ENCODE measurements at places on chromosomes 16 and 17.

DNA sequence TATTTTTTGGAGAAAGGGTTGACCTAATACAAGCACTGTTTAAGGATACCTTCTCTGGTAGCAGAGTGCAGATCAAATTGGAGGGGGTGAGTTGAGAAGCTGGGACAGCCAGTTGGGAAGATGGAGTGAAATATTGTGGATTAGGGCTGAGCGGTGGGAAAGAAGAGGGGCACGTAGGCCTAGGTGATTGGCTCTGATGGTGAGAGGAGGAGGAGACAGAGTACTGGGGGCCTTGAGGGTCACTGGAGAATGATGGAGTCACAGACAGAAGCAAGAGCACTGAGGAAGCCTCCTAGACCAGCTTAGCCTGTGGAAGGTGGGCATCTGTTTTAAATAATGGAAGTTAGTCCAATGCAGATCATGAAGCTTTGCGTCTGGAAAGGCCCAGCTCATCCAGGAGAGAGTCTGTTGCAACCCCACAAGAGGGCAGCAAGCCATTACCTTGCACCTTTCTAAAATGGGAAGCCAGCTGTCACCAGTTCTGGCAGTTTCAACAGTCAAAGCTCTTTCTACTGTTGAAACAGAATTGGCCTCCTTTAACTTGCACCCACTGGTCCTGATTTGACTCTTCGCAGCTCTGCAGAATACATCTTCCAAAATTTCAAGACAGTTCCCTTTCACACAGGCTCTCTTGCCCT is 11.8 kb downstream of the SLC9A5 start:
- no peak for DNase-seq

DNA sequence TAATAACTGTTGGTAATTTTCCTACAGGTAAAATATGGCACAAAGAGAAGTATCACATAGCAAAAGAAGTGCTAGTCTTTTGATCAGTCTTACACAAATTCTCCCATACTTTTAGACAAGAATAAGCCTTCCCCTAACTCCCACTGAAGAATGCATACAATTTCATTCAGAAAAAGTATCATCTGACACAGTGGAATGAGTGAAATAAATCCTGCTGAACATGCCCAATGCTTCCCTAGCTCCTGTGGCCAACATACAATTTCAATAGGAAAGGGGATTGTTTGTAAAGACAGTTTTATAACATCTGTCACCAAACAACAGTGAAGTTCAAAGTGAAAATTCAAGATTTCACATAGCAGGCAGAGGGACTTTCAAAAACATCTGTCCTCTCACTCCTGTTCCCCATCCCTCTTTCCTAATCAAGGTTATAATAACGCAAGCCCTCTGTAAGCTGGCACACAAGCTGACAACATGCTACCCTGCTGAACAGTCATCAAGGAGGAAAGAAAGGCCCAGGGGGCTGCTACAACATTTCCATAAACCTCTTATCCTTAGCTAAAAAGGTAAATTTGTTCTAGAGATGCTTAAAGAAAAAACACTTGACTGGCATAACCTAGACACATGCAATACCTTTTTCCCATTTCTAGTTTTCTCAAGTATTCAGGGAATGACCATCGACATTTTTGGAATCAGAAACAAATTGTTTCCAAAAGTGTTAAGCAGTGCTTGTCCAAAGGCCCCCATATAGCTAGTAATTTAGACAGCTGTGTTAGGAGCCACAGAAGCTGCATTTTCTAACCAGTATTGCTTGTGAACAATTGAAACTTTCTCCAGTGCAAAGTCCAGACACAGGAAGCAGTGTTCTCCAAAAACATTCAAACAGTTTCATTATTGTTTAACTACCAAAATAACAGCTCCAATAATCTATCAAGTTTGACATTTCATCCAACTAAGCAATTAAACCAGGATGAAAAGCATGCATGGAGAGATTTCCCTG is 11.5 kb upstream of the RFFL start:
- no peak for DNase-seq

DNA sequence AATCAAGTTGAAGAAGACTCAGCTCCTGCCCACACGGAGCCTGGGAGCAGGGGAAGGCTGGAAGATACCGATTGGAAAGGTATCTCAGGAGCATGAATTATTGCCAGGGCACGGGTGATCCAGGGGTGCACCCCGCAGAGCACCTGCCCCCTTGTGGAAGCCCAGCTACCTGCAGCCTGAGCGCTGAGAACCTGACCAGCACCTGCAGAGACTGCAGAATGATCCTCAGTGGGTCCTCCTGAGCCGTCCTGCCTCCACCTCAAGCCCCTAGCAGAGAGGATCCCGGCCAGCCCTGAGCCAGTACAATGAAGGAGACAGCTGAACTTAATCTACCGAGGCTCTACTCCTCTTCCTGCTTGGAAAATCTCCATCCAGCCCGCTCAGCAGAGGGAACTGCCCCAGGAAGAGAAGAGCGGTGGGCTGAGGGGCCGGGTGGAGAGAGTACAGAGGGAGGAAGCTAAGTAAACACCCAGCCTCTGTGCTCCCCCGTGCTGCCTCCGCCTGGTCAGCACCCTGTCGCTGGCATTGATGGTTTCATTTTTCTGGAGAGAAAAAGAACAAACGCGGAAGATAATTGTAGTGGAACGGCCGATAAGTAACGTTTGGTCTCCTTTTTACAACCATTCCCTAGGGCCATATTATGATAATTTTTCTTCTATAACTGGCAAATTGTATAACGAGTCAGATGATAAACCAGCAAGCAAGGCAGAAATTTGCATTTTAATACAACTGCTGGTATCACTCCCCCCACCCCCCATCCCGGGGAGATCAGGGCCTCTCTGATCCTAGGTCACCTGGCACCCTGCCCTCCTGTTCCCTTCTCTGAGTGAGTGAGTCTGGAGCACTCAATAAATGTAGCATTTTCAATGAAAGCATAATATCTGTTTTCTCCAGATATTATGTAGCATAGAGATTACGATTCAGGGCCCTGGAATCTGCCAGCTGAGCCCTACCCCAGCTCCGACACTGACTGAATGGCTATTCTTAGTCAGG is 204.5 kb upstream of the RPL38 start:
- DNase-seq: no peak

DNA sequence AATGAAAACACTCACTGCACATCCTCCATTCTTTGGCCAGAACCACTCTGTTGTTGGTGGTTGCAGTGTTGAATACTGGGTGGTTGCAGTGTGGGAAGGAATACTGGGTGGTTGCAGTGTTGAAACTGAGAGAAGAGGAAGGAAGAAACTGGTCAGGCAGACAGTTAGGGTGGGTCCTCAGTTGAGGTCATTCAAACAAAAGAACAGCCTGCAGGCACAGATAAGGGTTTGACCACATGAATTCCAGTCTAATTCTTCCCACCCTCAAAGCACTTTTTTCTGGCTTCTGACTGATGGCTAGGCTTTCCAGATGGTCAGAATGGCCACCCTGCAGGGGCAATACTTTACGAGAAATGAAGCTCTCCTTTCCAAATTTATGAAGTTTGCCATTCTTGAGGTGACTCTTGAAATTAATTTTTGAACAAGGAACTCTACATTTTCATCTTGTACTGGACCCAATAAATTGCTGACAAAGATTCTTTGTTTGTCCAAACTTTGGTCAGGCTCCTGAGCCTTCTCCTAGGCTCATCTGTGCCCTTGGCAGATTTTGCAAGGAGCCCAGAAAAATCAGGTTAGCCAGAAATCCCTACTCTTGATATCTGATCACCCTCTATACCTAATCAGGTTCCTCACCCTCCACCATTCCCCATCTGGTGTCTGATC is 596.6 kb upstream of the CDH5 start:
- DNase-seq: no peak

DNA sequence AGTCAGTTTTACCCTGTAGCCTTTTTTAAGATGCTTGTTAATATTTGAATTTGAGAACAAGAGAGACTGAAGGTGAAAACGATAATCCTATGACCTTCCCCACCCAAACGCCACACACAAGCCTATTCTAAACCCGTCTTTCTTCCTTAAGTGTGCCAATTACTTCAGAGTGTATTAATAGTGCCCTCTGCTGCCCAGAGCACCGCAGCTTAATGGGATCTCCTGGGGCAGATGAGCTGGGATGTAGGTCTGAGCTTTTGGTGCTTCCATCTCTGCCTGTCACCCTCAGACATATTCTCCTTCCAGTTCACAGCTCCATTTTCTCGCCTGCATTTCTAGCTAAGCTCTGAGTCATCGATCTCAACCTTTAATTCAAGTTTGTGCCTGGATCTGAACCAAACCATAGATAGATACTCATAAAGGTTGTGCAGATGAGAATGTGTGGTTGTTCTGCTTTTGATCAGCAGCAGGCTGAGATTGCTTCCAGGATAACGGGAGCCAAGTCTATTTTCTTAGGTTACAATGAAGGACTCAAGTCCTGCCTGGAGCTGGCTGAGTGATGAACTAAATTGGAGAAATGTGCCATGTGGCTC is 46.4 kb upstream of the CDH13 start:
- DNase-seq: no peak

GRCh38 chr17:79205688-79206205 is 131.1 kb downstream of the ENGASE start:
- no peak for DNase-seq

DNA sequence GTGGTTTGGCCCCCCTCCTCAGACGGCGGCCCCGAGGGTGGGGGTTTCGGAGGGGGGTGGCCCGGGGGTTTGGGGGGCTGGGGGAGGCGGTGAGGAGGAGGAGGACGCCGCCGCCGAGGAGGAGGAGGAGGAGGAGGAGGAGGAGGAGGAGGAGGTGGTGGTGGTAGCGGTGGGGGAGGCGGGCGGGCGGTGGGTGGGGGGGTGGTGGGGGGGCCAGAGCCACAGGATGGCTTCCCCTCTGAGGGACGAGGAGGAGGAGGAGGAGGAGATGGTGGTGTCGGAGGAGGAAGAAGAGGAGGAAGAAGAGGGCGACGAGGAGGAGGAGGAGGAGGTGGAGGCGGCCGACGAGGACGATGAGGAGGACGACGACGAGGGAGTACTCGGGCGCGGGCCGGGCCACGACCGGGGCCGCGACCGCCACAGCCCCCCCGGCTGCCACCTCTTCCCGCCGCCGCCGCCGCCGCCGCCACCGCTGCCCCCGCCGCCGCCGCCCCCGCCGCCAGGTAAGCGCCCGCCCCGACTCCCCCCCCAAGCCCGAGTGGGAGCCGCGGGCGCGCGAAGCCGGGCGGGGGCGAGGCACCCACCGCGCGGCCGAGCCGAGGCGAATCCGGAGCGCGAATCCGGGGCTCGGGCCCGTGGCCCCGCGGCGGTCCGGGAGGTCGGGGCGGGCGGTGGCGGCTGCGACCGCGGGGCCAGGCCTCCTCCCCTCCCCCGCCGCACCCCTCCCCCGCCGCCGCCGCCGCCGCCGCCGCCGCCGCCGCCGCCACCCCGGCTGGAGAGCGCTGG is 3.8 kb upstream of the CHD3 start:
- DNase-seq: no peak

DNA sequence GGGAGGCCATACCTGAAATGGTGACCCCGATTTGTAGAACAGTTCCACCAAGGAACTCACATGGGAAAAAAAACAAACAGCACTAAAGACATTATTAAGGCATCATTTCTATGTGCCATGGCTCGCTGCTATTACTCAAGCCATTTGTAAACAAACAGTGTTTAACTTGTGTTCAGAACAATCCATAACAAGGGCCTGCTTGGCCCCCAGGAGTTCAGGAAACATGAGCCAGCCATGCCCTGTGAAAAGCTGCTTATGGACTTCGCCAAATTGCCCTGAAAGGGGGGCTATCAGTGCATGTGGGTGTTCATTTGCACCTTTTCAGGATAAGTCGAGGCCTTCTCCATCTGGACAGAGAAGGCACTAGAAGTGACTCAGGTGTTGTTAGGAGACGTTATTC is 8.0 kb downstream of the POLR3K start:
- DNase-seq: no peak

- no peak for DNase-seq
Observed at GRCh38 chr17:17700251-17700969, 19.2 kb downstream of the RAI1 start.

- no peak for DNase-seq
Observed at GRCh38 chr16:24670623-24671454, 58.6 kb upstream of the TNRC6A start.

GRCh38 chr16:48525201-48526057 is 84.6 kb downstream of the N4BP1 start:
- DNase-seq: no peak

GRCh38 chr16:26651464-26651863 is 415.3 kb upstream of the C16orf82 start:
- no peak for DNase-seq

- DNase-seq: no peak
Observed at GRCh38 chr16:84044118-84044488, 1.5 kb upstream of the SLC38A8 start.

- DNase-seq: no peak
Observed at GRCh38 chr16:29925105-29925756, 795 bp downstream of the KCTD13 start.

DNA sequence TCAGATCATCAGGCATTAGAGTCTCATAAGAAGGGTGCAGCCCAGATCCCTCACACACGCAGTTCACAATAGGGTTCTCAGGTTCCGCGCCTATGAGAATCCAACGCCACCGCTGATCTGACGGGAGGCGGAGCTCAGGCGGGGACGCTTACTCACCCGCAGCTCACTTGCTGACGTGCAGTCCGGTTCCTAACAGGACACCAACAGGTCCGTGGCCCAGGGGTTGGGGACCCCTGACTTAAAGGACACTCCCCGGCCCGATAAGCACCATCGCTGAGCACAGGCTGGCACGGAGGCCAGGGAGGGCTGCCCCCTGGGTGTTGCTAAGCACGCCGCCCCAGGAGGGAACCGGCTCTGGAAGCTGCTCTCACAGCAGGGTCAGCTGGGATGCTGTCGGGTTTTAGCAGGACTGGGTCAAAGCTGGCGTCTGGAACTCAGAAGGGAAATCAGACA is 30.1 kb upstream of the BAHCC1 start:
- no peak for DNase-seq

- no peak for DNase-seq
Observed at GRCh38 chr16:86520317-86521210, 10.2 kb downstream of the FOXF1 start.

Measured in keratinocyte (primary cell).